ENCODE measurements at places on chromosomes 2 and 18. TPM values are rescaled to one million over a fixed set of nuclear protein-coding genes. Genes with fewer than 3 reads are reported as not detected.

The SP100 gene
- 30.8 TPM for polyA plus RNA-seq

The HOXD1 gene
- polyA plus RNA-seq, result 8.2 TPM

The KCNF1 gene
- polyA plus RNA-seq, result 0.77 TPM

The EVX2 gene
- 0.06 TPM for polyA plus RNA-seq

The LRRTM4 gene
- 1.5 TPM for polyA plus RNA-seq

GRCh38 chr2:25928668-25929067, 50.4 kb upstream of the ASXL2 start:
- no peak for DNase-seq

- no peak for DNase-seq
Observed at GRCh38 chr2:135095591-135095990, 43.5 kb downstream of the RAB3GAP1 start.

GRCh38 chr2:73214120-73215035, at the start of gene SMYD5:
Gene SMYD5, plus strand, starts transcription at chr2:73214245. Its CDS starts 22 bp downstream, at chr2:73214267.
- peak; percentile 73 for DNase-seq

DNA sequence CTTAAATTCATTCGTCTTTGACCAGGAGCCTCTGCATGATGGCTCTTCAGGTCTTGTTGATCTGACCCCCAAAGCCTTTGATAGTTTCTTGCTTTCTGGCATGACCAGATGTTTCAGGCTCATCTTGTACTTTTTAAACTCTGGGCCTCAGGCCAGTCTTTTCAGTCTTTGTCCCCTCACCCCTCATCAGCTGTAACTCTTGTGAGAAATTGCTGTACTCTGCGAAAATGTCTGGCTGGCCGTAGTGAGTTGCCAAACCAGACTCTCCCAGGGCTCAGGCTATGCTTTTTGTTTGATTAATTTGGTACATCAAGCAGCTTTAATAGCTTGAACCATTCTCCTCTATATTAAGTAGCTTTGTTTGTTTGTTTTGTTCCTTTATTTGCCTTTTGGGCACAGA, 75.9 kb downstream of the BABAM2 start:
- no peak for DNase-seq

DNA sequence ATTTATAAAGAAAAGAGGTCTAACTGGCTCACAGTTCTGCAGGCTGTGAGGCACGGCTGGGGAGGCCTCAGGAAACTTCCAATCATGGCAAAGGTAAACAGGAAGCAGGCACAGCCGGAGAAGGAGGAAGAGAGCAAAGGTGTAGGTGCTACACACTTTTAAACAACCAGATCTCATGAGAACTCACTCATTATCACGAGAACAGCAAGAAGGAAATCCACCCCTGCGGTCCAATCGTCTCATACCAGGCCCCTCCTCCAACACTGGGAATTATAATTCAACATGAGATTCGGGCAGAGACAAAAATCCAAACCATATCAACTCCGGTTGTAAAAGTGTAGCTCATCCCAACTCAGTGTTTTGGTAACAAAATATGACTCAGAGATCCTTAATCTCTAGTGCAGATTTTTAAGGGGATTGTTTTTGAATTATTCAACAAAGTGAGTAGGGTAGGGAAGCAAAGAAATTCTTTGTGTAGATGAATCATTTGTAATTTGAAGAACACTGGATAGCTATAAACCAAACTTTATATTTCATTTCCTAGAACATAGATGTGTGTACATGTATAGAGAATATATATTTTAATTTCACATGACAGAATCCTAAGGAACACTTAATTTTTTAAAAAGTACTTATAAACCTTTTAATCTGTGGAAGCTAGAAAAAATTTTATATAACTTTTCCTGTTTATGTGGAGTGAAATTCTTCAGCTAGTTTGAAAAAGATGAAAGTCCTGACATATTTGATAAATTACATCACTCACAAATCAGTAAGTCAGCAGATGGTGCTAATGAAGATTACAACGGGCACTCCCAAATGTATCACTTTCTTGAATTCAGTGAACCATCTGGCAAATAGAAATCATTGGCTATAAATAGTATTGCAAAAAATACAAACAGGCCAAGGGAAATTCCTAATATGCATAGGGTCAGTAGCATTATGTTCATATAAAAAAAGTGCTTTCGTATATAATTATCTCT, 130.1 kb downstream of the OLA1 start:
- no peak for DNase-seq

- DNase-seq, result no peak
Observed at GRCh38 chr2:9914384-9915065, 37.0 kb upstream of the GRHL1 start.

DNA sequence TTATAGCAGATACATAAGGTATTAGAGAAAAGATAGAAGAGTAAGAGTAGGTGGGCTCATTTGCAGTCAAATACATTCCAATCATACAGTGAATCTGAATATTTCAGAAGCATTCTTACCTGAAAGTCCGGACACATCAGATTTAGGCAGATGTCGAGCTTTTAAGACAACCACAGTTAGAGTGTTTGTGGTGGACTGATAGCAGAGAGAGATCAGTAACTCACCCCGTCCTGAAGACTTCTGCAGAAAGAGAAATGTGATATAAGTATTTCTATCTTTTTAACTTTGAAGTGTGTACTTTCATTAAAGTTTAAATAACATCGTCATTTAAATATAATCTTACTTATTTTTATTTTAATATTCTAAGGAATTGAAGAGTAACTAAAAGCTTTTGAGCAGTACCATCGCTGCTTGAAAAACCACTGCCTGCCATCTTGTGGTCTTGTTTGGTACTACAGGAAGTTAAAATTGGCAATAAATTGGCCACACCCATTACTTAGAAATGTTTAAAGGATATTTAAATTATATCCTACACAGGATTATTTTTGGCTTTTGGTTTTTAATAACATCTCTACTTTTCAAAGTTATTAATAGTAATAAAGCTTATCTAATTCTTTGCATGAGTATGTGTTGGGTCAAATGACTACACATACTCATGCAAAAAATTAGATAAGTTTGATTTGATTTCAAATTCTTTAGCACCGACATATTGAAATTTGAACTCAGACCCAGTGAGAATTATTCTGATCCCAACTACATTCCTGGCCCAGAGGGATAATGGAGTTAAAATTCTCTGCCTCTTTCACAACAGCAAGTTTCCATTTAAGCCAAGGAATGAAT, 5.5 kb downstream of the SYT4 start:
- DNase-seq, result no peak

- no peak for DNase-seq
Observed at GRCh38 chr2:188845692-188846091, 128.5 kb upstream of the COL3A1 start.

DNA sequence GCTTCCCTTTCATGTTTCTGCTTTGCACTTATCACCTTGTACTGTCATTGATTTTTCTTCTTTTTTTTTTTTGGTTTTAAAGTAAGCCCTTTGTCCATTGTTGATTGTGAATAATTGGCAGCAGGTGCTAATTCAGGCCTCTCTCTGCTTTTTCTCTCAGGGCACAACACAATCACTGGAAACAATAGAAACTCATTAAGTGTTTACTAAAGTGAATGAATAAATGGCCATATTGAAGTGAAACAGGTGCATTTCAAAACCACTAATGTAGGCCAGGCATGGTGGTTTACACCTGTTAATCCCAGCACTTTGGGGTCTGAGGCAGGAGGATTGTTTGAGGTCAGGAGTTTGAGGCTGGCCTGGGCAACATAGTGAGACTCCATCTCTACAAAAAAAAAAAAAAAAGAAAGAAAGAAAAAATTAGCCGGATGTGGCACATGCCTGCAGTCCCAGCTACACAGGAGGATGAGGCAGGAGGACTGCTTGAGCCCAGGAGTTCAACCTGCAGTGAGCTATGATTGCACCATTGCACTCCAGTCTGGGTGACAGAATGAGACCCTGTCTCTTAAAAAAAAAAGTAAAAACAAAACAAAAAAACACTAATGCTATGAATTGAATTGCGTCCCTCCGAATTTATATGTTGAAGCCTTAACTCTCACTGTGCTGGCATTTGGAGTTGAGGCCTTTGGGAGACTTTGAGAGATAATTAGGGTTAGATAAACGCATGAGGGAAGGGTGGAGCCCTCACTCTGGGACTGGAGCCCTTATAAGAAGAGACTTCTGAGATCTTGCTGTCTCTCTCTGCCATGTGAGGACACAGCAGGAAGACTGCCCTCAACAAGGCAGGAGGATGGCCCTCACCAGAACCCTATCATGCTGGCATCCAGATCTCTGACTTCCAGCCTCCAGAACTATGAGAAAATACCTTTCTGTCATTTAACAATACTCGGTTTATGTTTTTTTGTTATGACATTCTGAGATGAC, 19.9 kb downstream of the SLC38A11 start:
- DNase-seq, result no peak

All from left renal pelvis (tissue), 4 donors.